Uterus (tissue), 4 donors: ENCODE measurements at places on chromosomes 1 and 21.

- no peak overlapping the region for H3K27ac ChIP-seq
- H3K27me3 ChIP-seq = no peaks in the 10 kb centered on the region
- H3K36me3 ChIP-seq = no peaks in the 10 kb centered on the region
- H3K4me3 ChIP-seq = no peak overlapping the region
- DNase-seq = no peak
Measured at GRCh38 chr1:33296824-33297223, 24.1 kb downstream of the A3GALT2 start.

DNA sequence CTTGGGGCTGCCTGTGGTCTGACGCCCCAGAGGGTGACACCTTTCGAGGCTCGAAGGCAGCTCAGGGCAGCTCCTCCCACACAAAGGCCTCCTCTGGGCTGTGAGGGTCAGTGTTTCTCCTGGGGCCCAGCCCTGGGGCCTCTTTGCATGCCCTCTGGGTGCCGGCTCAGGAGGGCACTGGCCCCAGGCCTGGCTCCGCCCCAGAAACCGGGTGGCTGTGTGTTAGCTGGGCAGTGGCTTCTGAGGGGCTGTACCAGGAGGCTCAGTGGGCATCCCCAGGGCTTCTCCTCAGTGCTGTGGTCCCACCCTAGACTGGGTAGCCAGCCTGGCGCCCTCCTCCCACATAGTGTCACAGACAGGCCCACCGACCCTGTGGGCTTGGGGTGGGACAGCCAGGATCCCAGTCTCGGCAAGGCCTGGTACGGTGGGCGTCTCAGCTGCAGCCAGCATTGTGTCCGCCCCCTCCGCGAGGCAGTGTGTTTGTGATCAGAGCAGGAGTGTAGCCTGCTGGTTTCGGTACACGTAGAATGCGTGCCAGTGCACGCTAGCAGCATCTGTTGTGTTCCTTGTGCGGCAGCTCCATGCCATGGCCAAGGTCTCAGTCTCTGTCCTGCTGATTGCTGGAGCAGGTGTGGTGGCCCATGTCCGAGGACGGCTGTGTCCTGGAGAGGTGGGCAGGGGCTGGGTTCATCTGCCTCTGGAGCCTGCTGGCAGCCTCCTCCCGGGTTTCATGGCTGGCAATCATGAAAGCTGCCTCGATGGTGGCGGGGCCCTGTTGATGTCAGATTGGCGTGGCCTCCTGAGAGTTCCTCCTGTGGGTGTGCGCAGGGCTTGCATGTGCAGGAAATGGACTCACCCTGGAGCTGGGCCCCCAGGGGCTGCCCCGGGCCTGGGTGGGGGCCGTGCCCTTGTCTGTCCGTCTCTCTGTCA is 28.0 kb downstream of the RRP1 start:
- H3K36me3 ChIP-seq = no peaks in the 10 kb centered on the region
- no peaks in the 10 kb centered on the region for H3K27me3 ChIP-seq
- no peak overlapping the region for H3K27ac ChIP-seq
- no peak for DNase-seq
- H3K4me1 ChIP-seq = no peaks in the 10 kb centered on the region
- H3K4me3 ChIP-seq = no peak overlapping the region

- H3K27me3 ChIP-seq = no peaks in the 10 kb centered on the region
- no peak for DNase-seq
- no peak overlapping the region for H3K27ac ChIP-seq
- no peaks in the 10 kb centered on the region for H3K4me1 ChIP-seq
- H3K36me3 ChIP-seq = no peaks in the 10 kb centered on the region
Measured at GRCh38 chr1:180633057-180634056, 1.5 kb downstream of the XPR1 start.

DNA sequence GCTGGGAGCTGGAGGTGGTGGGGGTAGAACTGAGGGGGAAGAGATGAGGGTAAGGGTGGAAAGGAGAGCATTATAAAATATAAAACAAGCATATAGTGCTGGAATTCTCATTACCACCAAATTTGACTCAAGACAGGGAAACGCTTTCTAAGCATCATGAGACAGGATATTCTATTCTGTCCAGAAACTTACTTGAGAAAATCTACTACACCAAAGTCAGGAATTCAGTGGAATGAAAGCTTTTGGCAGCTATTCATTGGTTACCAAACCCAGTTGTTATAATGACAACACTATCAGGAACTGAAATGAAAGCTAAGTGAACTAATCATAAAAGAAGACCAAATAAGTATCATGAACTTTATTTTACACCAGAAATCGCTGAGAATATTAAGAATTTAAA is 14.5 kb downstream of the AIDA start:
- no peak overlapping the region for H3K4me3 ChIP-seq
- no peaks in the 10 kb centered on the region for H3K27me3 ChIP-seq
- H3K36me3 ChIP-seq = no peaks in the 10 kb centered on the region
- no peak overlapping the region for H3K27ac ChIP-seq
- DNase-seq = no peak
- no peaks in the 10 kb centered on the region for H3K4me1 ChIP-seq

- H3K27ac ChIP-seq = no peak overlapping the region
- no peaks in the 10 kb centered on the region for H3K36me3 ChIP-seq
- peaks cover 5% of the 10 kb centered on the region for H3K27me3 ChIP-seq
Measured at GRCh38 chr1:2602866-2603520, 16.4 kb downstream of the PRXL2B start.

DNA sequence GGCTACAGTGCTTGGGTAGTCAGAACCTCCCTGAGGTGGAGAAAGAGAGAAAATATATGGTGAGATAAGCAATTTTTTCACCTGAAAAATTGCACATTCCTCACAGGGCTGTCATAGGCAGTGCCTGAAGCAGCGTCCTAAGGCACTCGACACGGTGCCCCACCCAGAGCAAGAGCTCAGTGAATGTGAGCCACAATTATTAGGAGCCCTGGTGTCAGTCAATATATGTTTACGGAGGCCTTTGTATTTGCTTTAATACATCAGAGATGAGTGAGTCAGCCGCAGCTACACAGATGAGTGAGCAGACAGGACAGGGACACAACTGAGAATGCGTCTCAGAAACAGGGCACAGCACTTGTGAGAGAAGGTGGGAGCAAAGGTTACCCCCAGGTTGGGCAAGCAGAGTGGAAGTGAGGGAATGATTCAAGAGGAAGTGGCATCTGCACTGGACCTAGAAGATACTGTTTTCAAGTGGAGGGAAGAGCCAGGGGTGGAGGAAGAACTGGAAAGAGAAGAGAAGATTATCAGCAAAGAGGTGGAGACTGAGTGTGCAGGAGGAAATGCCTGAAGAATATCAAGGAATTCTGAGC is 5.2 kb upstream of the PIGC start:
- H3K4me3 ChIP-seq = no peak overlapping the region
- no peak overlapping the region for H3K27ac ChIP-seq
- H3K4me1 ChIP-seq = no peaks in the 10 kb centered on the region
- no peak for DNase-seq

- no peaks in the 10 kb centered on the region for H3K27me3 ChIP-seq
- peak overlapping the region; percentile 65 for H3K27ac ChIP-seq
- H3K36me3 ChIP-seq = no peaks in the 10 kb centered on the region
- peaks cover 30% of the 10 kb centered on the region for H3K4me1 ChIP-seq
- H3K4me3 ChIP-seq = no peak overlapping the region
Measured at GRCh38 chr1:39391691-39392679, 99.5 kb upstream of the BMP8A start.

DNA sequence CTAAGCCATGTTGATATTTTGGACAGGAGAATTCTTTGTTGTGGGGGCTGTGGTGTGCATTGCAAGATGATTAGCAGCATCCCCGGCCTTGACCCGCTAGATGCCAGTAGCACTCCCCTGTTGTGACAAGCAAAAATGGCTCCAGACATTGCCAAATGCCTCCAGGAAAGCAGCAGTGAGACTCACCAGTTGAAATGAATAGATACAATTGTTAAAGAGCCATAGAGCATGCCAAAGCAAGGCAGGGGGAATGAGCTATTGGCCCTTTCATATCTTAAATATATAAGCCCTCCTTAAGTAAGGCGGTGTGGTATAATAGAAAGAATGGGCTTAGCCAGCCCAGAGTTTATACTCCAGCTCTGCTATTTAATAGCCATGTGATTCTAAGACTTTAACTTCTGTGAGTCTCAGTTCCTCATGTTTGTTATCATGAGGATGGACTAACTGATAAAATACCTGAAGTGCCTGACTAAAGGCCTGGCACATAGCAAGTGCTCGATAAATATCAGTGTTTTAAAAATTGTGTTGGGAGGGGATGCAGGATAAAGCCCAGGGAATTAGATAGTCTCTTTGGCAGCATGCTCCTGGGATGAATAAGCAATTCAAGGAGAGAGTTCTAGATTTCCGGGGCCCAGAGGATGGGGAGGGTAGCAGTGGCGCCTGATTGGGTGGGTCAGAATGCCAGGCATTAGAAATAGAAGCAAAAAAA is 21.1 kb upstream of the RGS4 start:
- no peaks in the 10 kb centered on the region for H3K36me3 ChIP-seq
- no peaks in the 10 kb centered on the region for H3K4me1 ChIP-seq
- no peak for DNase-seq
- no peak overlapping the region for H3K27ac ChIP-seq
- H3K4me3 ChIP-seq = no peak overlapping the region
- no peaks in the 10 kb centered on the region for H3K27me3 ChIP-seq

GRCh38 chr1:155015527-155016230 is 13.1 kb downstream of the ZBTB7B start:
- H3K4me3 ChIP-seq = no peak overlapping the region
- peak overlapping the region; percentile 94 for H3K27ac ChIP-seq
- H3K4me1 ChIP-seq = no peaks in the 10 kb centered on the region
- H3K36me3 ChIP-seq = no peaks in the 10 kb centered on the region

- H3K4me1 ChIP-seq = no peaks in the 10 kb centered on the region
- peak overlapping the region; percentile 97 for H3K4me3 ChIP-seq
- peak overlapping the region; percentile 99 for H3K27ac ChIP-seq
- no peak for DNase-seq
Measured at GRCh38 chr21:15066123-15066575, 1.3 kb upstream of the NRIP1 start.

DNA sequence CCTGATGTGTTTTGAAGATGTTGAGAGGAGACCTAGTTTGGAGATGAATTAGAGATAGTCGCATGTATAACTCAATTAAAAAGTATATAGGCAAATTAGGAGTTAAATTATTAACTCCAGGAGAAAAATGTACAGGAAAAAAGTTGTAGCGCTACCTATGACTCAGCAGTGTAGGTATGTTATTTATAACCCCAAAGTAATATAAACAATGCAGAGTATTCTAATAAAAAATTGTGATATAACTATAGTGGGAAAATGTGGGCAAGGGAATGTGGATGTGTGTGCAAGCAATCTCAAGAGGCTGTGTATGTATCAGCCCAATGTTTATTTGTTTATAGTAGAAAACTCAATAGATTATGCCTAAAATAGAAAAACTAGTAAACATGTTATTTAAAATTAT is 144.5 kb downstream of the BRINP2 start:
- H3K4me3 ChIP-seq = no peak overlapping the region
- H3K4me1 ChIP-seq = no peaks in the 10 kb centered on the region
- no peak overlapping the region for H3K27ac ChIP-seq
- no peaks in the 10 kb centered on the region for H3K27me3 ChIP-seq
- H3K36me3 ChIP-seq = no peaks in the 10 kb centered on the region
- DNase-seq = no peak

- DNase-seq = no peak
- H3K36me3 ChIP-seq = no peaks in the 10 kb centered on the region
- H3K4me3 ChIP-seq = no peak overlapping the region
- no peaks in the 10 kb centered on the region for H3K27me3 ChIP-seq
- H3K27ac ChIP-seq = no peak overlapping the region
Measured at GRCh38 chr1:171899838-171900237, 58.5 kb downstream of the DNM3 start.
